Stimulated activated CD8-positive, alpha-beta memory T cell treated with anti-CD3 and anti-CD28 coated beads, Interleukin-4, amount 100 ng/mL, for 4 hours (primary cell): ENCODE measurements at places on chromosomes 6 and 20.

DNA sequence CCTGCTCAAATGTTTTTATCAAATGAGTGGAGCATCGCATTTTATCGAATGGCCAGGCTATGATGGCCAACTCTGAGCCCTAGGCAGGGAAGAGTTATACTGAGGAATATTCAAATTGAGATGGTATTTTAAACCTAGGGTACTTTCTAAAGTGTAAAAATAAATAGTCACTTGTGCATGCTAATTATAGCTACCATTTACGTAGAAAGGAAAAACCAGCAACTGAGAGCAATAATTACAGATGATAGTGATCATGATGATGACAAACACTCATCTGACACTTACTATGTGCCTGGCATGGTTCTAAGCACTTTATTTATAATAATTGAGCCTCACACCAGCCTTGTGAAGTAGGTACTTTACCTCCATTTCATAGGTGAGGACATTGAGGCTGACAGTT lies 455.7 kb downstream of the CD83 start:
- DNase-seq, result no peak

GRCh38 chr20:20695250-20695816 lies 17.1 kb downstream of the RALGAPA2 start:
- DNase-seq, result no peak

GRCh38 chr6:77707603-77708002 lies 54.8 kb downstream of the MEI4 start:
- DNase-seq, result no peak

DNA sequence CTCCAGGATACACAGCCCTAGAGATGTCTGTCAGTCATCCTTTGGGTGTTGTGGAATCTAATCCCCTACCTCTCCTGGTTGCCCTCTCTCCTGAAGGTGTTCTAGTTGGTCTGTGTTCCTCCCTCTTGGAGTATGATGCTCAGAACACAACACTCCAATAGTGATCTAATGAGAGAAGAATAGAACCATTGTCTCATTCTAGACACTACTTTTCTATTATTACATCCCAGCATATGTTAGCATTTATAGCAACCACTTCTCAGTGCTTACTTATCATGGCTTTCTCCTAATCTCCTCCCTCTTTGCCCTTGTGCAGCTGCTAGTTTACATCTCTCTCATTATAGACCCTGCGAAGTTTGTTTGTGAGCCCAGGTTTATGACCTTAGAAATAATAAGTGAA lies 109.0 kb downstream of the UNC5CL start:
- no peak for DNase-seq

- DNase-seq, result no peak
These were observed 1.6 kb upstream of the TCF21 start for GRCh38 chr6:133887156-133887879.

GRCh38 chr6:143569040-143569439 lies 57.5 kb upstream of the FUCA2 start:
- no peak for DNase-seq

DNA sequence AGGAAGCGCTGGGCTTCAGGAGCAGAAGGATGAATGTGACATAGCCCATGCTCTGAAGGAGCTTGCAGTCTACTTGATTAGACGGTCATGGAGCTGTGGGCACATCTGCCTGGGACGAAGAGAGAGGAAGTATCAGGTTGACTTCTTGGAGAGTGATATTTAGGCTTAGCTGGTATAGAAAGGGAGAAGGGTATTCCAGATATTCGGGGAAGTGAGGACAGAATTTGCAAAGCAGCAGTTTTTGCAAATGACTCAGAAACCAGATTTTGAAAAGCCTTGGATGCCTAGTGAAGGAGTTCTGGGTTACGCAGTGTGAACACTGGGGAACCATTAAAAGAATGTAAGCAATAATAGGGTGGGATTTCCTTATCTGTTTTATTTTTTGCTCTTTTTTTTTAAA lies 60.7 kb downstream of the EYA4 start:
- DNase-seq, result no peak

DNA sequence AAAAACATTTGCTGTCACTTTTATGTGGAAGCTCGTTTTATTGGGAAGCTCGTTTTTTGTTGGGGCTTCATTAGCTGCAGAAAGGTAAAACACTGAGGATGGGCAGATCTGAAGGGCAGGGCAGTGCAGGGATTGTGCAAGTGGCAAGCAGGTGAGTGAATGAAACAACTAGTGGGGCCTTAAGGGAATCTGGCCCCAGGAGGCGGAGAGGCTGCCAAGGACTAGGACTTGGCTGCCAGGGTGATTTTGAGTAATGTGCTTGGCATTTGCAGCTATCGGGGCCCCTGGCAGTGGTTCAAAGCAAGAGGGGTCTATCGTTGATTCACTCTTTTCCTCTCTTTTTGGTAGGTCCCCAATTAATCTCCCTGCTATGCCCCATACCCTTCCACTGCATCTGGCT lies 11.5 kb downstream of the IL22RA2 start:
- no peak for DNase-seq

DNA sequence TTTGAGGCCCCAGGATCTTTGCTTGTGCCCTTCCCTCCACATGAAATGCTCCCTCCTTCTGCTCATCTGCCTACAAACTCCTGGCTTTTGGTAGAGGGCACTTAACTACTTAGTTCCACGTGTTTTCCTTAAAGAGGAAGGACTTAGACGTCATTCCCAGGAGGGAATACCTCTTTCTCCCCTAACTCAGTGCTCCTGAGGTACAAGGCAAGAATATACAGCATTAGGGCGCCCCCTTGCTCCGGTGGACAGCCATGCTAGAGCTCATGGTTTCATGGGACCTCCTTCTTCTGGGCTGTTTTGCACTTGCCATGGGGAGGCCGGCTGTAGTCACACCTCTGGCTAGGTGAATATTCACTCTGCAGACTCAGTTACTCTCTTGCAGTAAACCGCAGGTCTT lies 93.8 kb upstream of the LY86 start:
- no peak for DNase-seq

- no peak for DNase-seq
These were observed 18.0 kb downstream of the KLHL31 start for GRCh38 chr6:53647462-53648094.

DNA sequence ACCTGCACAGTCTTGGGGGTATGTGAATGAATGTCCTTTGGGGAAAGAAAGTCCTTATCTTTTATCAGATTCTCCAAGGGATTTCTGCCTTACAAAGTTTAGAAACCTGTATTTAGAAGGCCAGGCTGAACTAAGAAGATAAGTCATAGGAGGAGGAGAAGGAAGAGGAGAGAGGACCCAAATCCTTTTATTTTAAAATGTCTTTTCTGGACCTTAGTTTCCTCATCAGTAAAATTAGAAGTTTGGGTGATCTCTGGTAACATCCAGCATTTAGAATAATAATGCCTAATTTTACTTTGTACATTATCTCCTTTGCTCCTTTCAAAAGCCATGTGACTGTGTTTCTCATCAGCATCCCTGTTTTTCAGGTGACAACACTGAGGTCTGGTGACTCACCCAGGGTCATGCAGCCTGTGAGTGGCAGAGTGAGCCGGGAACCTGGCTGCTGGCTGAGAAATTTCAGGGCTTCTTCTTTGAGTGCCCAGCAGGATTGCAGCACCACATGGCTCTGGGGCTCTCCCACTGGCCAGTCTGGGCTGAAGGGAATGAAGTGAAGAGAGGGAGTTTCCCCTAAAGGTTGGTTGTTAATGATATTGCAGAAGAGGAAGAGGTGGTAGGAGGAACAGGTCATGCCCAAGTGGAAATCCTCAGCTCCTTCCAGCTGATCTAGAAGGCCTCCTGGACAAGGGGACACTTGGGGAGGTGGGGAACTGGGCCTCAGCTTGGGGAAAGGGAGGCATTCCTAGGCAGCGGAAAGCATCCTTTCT lies 34.0 kb downstream of the VEGFA start:
- no peak for DNase-seq

DNA sequence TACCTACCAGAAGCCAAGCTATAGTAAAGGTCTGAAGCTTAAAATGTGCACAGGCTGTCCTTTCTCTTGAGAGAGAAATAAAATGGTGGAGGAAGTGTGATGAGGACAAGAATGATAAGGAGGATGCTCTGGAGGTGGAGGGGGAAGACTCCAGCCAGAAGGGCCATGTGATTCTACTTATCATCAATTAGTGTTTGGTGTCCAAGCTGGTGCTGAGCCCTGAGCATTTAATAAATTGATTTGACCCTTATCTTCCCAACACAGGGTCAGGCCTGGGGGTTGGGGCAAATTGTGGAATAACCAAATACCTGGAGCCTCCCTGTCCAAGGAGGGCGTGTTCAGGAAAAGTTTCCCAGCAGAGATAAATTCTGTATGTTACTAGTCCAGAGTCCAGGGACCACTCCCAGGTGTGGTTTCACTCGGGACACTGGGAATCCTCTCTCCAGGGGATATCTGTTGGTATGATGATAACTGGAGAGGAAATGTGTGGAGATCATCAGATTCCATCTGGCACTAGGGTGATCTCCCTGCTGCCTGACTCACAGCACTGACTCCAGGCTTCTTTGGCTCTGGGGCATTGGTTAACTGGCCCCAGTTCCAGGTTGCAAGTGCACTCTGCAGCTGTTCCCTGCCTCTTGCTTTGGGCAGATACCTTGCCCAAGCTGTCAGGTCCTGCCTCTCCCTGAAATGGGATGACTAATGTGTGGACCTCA lies 3.8 kb upstream of the MYBL2 start:
- DNase-seq, result no peak

DNA sequence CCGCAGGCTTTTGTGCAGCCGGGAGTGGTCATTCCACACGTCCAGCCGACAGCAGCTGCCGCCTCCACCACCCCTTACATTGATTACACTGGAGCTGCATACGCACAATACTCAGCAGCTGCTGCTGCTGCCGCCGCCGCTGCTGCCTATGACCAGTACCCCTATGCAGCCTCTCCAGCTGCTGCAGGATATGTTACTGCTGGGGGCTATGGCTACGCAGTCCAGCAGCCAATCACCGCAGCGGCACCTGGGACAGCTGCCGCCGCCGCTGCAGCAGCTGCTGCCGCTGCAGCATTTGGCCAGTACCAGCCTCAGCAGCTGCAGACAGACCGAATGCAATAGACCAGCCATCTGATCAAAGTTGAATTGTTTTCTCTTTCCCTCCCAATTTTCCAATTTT lies 10.6 kb downstream of the RBM24 start:
- DNase-seq, result no peak

DNA sequence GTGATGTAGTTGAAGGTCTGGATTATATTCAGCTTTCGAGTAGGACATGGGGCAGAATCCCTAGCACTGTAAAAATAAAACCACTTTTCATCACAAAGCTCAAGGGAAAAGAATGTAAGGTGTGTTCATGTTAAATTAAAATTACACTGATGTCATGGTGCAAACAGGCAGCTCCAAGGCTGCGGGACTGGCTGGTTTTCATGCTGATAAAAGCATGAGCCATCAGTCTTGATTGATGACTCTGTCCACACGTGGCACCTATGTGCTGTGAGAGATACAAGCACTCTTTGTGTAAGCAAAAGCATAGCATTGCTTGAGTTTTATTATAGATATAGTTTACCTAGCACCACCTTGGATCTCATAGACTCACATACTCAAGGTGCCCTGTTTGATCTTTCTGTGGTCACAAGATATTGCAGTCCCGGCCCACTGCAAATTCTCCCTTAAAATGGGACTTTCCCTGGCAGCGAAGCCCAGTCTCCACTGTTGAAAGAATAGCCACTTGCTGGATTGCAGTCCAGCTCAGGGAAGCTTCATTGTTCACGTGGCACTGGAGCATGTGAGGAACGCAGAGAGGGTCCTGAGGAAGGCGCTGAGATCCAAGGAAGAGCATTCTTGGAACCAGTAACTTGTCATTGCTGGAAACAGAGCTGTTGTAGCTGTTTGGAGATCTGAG lies 90.6 kb downstream of the TIAM2 start:
- DNase-seq, result no peak

DNA sequence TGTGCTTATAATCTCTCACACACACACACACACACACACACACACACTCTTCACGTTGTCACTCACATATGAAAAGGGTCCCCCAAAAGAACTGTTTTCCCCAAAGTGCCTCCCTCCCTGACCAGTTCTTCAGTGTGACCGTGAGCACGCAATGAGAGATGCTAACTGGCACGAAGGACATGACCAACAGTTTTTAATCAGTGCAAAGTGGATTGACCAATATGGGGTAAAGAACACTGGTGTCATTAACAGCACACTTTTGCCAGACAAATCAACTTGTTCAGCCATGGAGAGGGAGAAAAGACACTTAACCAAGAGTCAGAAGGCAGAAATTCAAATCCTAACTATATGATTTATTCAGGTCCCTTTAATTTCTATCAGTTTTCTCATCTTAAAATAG lies 15.0 kb downstream of the EXOC2 start:
- DNase-seq, result no peak

- no peak for DNase-seq
These were observed 439.8 kb downstream of the BMP2 start for GRCh38 chr20:7207186-7207798.

DNA sequence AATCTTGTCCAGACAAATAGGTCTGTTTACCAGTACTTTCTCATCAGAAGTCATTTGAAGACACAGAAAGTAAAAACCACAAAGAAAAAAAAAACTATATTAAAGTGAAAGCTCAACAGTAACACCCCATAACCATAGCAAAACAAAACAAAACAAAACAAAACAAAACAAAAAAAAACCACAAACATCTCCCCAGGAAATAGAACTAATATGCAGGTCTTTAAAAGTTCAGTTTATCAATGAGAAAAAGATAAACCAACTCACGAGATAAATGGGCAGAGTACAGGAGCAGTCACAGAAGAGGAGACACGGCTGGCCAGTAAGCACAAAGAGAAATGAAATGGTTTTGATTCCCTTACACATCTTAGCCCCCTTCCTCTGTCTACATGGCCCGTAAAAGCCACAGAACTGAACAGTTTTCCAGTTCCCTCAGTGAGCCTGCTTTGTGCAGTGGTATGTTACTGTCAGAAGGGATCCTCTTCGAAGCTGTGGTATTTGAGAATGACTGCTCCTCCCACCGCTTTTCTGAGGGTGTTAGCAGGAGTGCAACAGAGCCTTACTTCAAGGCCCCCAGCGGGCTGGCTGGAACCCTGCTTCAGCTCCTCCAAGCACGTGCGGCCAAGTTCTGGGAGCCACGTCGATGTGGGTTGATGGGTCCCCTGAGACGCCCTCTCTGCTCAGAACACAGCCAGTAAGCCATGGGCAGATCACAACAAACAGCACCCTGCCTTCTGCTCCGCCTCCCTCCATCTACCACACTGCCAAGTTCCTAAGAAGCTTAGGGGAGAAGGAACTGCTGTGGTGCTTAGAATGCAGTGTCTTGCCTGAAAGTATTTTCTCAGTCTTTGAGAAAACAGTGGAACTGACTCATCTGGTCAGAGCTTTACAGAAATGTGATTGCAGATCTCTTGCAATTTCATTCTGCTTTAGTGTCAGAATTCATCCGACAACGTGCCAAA lies 14.0 kb downstream of the UST start:
- DNase-seq, result no peak

GRCh38 chr20:36541227-36541767 lies at the start of gene MYL9:
Gene MYL9, plus strand, starts transcription at chr20:36541519. Its CDS starts 3,366 bp downstream, at chr20:36544885.
- no peak for DNase-seq

GRCh38 chr20:24917797-24918578 lies 31.1 kb upstream of the CST7 start:
- DNase-seq, result no peak

DNA sequence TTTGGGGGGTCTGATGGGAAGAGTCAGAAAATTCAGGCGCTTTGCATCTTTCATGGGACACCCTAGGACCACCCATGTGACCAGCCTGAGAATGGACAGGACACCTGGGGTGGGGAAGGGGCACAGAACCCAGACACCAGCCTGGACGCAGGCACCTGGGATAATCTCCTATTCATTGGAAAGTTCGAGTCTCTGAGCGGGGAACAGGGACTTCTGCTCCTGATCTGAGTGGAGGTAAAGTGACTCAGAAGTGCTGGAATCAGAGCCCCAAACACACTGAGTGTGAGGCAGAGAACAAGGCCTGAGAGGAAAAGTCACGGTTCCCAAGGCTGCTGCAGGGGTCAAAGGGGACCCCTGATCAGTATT lies 1.4 kb downstream of the HLA-B start:
- DNase-seq, result no peak
